Head of caudate nucleus (tissue), 42 donors: ENCODE measurements at places on chromosomes 12 and 14.
A peak's percentile ranks its signal among the peaks of the same experiment; 100 is the strongest.

DNA sequence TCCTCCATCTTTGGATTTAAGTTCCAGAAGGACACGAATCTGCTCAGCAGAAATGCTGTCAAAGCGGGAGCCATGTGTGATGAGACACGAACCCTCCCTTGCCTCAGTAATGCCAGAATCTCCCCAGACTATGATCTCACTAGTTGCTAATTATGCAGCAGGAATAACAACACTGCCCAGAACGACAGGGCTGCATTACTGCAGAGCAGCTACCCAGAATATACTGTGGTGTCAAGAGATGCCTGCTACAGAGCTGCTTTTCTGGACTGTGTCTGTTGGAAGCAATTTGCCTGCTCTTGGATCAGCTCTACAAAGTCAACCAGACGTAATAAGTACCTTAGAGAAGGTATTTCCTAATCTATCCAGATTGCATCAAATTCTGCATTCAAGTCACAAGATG lies 5.5 kb downstream of the CSRNP2 start:
- peak; percentile 31 for DNase-seq

- DNase-seq: no peak
Measured at GRCh38 chr14:59274991-59275391, 86.5 kb downstream of the DAAM1 start.

DNA sequence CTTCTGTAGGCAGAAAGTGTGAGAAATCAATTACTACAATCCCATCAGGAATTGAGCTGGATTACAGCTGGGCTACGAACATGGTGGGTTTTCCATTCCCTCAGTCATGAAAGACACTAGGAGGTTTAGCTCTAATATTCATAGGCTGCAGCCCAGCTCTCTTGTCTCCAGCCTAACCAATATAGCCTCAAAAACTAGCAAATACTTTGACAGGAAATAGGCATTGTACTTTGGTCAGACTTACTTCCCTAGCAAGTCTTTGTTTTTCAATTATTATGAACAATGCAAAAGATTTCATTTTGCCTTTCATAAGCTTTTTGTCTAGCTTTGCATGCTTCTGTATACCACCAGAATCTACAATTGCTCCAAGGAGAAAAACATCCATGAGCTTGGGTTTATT lies 296.2 kb downstream of the GPHN start:
- no peak for DNase-seq

DNA sequence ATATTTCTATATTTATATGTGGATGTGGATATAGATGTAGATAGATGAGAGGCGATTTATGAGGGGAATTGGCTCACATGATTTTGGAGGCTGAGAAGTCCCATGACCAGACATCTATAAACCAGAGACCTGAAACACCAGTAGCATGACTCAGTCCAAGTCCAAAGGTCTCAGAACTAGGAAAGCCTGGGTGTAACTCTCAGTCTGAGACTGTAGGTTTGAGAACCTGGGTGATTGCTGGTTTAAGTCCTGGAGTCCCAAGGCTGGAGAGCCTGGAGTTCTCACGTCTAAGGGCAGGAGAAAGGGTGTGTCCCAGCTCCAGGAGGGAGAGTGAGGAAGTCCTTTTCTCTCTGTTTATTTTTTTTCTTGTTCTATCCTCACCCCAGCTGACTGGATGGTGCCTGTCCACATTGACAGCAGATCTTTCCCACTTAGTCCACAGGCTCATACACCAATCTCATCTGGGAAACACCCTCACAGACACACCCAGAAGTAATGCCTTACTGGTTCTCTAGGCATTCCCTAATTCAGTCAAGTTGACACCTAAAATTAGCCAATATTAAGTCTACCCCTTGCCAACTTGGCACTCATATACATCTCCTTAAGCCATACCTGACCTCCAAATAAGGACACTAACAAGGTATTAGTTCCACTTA lies 45.4 kb downstream of the EMP1 start:
- DNase-seq: no peak

DNA sequence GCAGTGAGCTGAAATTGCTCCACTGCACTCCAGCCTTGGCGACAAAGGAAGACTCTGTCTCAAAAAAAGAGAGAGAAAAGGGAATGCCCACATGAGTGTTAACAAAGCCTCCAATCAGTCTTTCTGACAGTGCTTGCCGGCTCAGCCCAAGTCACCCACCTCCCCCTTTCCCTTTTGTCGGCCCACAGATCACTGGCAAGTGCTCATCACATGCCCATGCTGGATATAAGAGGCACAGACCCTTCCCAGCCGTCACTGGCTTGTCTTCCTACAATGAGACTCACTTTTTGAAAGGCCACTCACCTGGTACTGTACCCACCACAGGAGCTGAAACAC lies 70.8 kb downstream of the CCDC88C start:
- no peak for DNase-seq

GRCh38 chr12:54004841-54005530 lies 3.8 kb upstream of the HOXC8 start:
- DNase-seq: no peak

DNA sequence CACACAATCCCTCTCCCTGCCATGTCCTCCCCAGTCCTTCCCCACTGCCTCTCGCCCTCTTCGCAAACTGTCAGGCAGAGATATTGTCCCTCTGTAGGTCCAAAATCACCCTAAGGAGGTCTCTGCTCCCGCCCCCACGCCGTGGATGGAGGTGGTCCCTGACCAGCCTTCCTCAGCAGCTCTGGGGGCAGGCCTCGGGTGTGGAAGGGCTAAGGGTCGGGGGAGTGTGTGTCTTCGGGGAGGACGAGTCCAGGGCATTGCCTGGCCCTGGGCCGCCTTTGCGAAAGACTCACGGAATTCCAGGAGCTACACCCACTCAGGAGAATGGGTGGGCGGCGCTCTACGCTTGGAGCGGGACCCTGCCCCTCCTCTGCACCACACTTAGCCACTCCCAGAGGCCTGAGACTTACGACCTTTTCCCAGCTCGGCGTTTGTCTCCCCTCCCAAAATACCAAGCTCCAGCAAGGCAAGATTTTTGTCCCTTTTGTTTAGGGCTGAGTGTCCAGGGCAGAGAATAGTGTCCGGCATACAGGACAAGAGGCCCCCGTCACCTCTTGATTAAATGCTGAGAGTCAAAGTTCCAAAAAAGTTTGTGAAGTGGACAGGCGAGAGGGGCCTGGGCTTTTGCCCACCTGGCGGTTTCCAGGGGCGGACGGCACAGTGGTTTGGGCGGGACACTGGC lies 881 bp downstream of the PYGL start:
- DNase-seq: no peak

- DNase-seq: no peak
Measured at GRCh38 chr14:96097752-96098151, 58.6 kb downstream of the C14orf132 start.

DNA sequence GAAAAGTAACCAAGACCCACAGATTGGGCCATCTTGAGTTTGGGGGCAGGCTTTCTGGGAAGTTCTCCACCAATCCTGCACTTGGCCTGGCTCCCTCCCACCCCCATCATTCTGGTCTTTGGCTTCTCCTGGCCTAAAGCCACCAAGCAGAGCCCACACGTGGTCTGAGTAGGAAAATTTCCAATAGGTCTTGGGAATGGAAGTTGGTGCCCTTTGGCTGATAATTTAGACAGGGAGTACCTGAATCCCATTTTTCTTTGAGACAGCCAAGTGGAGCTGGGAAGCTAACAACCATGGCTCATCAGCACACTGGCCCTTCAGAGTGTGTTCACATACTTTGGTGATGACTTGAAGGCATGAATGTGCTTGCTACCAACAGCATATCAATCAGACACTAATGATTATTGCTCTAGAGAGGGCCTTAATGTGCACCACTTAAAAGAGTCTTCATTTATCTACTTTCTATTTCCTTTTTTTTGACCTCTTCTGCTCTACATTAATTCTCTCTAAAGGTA lies 156.0 kb downstream of the EGLN3 start:
- no peak for DNase-seq

DNA sequence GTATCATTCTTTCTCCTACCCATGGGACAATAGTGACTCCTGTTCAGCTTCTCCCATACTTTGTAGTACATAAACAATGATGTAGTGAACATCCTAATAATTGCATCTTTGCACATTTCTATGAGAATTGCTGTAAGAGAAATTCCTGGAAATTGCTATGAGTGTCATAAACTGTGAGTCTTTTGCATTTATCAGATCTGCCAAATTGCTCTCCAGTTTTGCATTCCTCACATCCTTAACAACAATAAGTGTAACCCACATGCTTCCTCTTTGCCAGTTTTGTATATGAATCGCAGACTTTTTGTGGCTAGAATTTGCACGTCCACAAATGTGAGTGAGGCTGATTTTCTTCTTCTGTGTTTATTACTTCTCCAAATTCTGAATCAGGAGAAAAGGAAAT lies 124.0 kb upstream of the TBX5 start:
- no peak for DNase-seq

DNA sequence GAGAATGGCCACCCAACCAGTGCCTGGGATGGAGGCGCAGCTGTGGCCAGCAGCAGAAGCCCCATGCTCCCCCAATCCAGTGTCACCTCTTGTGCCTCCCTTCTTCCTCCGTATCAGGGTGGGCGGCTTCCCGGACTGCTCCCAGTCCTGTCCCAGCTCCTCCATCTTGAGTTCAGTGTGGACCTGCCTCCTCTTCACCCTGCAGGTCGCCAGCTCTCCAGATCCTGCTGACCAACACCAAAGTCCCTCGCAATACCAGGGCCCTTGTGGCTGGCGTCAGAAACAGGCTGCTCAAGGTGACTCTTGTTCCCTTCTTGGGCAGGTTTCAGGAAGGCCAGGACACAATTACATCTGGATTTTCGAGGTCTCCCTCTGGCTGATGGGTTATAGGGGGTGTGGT lies 17.0 kb downstream of the MVK start:
- no peak for DNase-seq

- no peak for DNase-seq
Measured at GRCh38 chr12:25698772-25699171, 145.7 kb upstream of the LMNTD1 start.

GRCh38 chr12:79929065-79929464 lies 5.8 kb downstream of the PPP1R12A start:
- DNase-seq: no peak

DNA sequence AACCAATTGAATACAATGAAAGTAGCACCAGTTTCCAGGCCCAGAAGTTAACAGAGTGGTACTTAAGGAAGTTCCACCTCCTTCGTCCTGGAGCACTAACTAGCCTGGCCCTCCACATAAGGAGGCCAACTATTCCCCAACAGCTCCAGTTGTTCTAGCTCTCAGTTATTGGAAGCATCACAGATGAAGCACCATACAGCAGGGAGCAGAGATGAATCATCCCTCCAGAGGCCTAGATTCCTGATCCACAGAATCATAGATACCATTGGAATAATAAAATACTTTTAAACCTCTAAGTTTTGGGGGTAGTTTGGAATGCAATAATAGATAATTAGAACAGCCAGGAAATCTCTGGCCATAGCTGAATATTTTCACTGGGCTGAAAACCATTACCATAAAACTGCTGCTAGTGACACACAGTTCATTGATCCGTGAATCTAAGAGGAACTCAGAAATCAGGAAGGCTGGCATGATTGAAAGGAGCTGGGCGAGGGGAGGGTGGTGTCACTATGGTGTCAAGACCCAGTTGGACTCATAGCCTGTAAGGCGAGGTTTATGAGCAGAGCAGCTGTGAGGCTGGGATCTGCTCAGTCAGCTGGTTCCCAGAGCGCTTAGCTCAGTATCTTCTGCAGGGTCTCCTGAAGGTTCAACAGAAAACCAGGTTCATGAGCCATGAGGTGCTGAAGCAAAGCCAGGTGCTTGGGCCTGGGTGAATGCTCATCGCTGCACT lies 371.4 kb upstream of the TMTC1 start:
- DNase-seq: no peak

GRCh38 chr12:123995023-123995748 lies 22.2 kb downstream of the ZNF664 start:
- DNase-seq: no peak

DNA sequence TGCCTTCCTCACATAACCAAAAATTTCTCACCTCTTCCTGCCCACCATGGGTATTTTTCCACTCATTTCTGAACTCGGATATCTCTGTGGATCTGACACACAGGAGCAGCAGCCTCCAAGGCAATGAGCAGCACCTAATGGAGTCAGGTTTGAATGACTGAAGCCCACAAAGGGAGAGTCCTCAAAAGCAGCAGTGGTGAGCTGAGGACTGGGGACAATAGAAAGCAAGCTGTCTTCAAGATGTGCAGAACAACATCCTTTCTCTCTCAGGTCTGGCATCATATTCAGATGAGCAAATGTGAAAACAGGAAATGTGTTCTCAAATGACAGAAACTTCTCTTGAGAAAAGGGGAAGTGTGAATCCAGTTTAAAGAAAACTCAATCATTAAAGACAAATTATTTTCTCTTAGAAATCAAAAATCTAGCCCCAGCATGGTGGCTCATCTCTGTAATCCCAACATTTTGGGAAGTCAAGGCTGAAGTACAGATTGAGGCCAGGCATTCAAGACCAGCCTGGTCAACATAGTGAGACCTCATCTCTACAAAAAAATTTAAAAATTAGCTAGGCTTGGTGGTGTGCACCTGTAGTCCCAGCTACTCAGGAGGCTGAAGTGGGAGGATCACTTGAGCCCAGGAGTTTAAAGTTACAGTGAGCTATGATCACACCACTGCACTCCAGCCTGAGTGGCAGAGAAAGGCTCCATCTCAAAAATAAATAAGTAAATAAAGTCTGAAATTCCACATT lies 54.2 kb downstream of the C12orf42 start:
- no peak for DNase-seq

GRCh38 chr12:115413626-115414025 lies 729.7 kb upstream of the TBX3 start:
- no peak for DNase-seq

- no peak for DNase-seq
Measured at GRCh38 chr12:46509135-46509534, 136.6 kb upstream of the SLC38A2 start.

DNA sequence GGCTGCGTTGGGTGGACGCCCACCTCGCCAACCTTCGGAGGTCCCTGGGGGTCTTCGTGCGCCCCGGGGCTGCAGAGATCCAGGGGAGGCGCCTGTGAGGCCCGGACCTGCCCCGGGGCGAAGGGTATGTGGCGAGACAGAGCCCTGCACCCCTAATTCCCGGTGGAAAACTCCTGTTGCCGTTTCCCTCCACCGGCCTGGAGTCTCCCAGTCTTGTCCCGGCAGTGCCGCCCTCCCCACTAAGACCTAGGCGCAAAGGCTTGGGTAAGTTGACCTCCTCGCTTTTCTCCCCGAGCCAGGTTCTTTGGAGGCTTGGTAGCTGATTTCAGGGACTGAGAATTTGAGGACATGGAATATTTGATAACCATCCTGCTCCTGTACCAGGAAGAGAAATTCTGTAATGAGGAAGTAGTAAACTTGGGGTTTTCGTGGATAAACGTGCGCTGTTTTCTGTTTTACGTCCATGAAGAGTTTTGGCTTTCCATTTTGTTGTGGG lies 530 bp downstream of the APAF1 start:
- peak; percentile 50 for DNase-seq

GRCh38 chr14:83713732-83714131 lies 1816.2 kb upstream of the FLRT2 start:
- no peak for DNase-seq

- no peak for DNase-seq
Measured at GRCh38 chr12:46958053-46958452, 121.4 kb upstream of the PCED1B start.

DNA sequence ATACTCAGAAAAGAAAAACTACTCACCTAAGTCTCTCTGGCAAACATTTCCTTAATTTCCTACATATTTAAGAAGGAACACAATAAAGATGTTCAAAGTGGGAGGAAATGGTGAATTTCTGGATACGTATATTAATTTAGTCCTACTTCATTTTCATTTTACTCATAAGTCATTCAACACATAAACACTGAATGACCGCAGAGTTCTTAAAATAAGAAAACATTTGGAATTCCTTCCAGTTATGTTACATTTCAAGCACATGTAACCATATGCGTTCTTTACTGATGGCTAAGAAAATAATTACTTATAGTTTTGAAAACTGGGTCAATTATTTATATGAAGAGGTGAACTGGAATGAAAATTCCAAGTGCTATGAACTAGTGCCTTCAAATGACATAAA lies 409.3 kb downstream of the BCAT1 start:
- no peak for DNase-seq
